ENCODE measurements at places on chromosomes 13 and 19. TPM values are rescaled to one million over a fixed set of nuclear protein-coding genes. Genes with fewer than 3 reads are reported as not detected.

The WDR87 gene
- total RNA-seq, result not detected

The NLRP11 gene
- not detected for total RNA-seq

The POSTN gene
- 48.0 TPM for total RNA-seq

The ZNF285 gene
- total RNA-seq, result 3.0 TPM

The LIM2 gene
- not detected for total RNA-seq

The FCHO1 gene
- 1.7 TPM for total RNA-seq

The MAU2 gene
- total RNA-seq, result 27.4 TPM

The MBD3L3 gene
- total RNA-seq, result not detected

The PSG3 gene
- not detected for total RNA-seq

The KLF1 gene
- not detected for total RNA-seq

The ZNF540 gene
- total RNA-seq, result 1.6 TPM

Measured in esophagus muscularis mucosa (tissue), 4 donors.